ENCODE measurements at places on chromosomes 6 and 20.

- DNase-seq: no peak
Measured at GRCh38 chr20:63239431-63239830, 3.7 kb downstream of the BIRC7 start.

GRCh38 chr6:73732845-73733675 is 37.1 kb downstream of the CD109 start:
- DNase-seq: peak; percentile 24

GRCh38 chr20:50711113-50711825 is 19.9 kb upstream of the RIPOR3 start:
- no peak for DNase-seq

GRCh38 chr6:13328875-13329183 is 492 bp upstream of the TBC1D7 start:
- no peak for DNase-seq

DNA sequence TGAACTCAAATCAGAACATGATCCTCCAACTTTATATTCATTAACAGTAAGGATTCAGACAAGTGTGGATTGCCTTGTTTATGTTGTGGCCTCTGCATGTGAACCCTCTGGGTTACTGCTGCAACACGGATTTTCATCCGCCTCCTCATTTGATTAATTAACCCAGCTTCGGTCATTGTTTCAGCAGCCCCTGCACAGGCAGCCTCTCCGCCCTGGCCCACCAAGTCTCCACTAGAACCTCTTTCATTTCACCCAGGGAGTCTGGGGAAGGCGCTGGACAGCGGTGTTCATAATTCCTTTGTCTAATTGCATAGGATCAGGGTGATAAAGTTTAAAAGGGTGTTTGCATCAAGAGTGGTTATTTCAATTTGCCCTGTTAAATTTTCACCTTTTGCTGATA is 15.7 kb downstream of the NKX2-2 start:
- DNase-seq: no peak

GRCh38 chr20:891058-891705 is 25.0 kb downstream of the ANGPT4 start:
- no peak for DNase-seq

GRCh38 chr20:60581606-60582115 is 623.4 kb downstream of the CDH26 start:
- no peak for DNase-seq

- DNase-seq: peak; percentile 31
Measured at GRCh38 chr6:170147832-170148708, 142.8 kb downstream of the DLL1 start.

GRCh38 chr6:169800668-169801395 is 49.4 kb downstream of the ERMARD start:
- DNase-seq: no peak

DNA sequence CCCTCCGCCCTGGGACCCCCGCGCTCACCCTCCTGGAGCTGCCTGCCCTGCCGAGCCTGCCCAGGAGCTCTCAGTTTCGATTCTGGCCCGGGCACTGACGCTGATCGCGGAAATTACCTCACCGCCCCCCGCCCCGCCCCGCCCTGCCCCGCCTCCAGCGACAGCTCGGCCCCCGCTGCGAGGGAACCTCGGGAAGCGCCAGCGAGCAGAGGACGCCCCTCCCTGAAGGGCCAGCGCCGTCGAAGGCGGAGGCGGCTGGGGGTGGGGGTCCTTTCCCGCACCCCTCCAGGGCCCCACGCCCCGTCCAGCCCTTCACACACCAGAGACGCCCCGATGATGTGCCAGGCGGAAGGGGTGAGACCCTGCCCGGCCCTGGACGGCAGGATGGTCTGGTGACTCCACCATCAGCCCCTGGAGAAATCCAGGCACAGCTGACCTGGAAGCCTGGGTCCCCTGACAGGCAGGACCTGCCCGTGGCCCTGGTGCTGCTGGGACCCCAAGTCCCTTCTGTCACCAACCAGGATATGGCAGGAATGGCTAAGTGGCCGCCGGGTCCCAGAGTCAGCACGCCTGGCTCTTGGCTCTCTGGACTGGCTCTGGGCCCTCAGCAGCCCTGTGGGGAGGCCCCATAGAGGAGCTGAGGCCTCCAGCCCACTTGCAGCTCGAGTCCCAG is at the start of gene HELZ2:
HELZ2 (minus strand) TSS at position 84 of the 673 bp plus-strand sequence. CDS start 1,854 bp downstream, outside the sequence.
- DNase-seq: peak; percentile 55

DNA sequence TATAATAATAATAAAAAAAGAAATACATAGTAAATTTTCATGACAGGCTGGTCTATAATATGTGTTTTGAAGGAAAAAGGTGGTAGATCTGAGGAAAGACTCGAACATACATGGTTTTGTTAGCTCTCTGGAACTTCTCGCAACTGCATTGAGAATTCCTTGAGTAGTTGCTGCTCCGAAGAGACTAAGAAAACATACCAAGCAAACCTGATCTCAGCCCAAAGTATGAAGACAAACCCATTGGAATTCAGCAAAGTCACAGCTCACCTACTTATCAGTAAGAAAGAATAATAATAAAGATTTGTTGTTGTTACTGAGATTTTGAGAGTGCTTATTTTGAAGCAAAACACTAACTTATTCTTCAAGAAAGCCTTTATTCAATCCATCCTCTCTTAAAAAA is 1107.1 kb upstream of the EYS start:
- no peak for DNase-seq

DNA sequence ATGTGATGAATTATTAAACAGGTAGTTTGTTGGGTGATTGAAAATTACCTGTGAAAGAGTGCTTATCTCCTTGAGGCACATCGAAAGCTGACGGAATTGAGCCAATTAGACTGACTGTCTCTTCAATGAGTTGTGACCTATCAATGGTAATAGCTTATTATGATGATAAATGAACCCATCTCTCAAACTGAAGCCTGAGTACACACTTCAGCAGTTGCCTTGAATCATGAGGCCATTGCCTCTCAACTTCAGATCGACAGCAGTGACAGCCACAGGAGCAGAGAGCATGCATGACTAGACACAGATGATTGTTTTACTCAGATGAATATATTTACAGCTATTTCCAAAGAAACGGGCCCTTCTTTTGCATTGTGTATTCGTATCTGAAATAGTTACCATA is 323.9 kb downstream of the LAMA2 start:
- no peak for DNase-seq

DNA sequence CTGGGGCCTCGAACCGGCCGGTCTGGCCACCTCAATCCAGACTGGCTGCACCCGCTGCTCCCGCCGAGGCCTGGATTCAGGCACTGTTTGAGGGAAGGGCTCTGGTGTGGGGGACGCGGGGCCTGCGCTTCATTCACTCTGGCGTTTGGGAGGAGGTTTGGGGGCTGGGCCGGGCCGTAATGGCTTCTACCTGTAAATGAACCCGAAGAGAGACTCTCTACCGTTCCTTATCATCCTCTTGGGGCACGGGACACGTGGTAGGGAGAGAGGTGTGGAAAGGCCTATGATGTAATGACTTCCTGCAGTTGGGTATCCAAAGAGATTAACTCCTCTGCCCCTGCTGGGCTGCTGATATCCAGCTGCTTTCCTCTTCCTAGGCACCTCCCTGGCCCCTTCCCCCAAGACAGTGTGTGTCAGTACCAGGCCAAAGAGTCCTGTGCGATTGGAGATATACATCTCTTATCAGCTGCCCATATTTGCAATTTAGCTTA is 1.8 kb downstream of the FOXO3 start:
- DNase-seq: no peak

DNA sequence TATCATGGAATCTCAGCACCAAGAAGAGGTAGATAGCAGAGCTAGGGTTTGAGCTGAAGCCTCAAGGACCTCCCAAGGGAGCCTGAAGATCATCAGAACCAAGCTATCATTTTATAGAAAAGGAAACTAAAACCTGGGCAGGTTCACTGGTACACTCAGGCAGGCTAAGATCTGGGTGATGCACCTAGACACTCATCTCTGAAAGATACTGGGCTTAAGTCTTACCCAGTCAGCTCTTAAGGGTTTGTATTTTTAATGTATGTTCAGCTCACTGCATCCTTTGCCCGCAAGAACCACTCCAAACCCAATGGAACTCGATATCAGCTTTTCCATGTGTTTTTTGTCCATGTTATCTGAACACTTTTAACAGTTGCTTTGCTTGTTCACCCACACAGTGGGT is 78.0 kb upstream of the SLC22A16 start:
- no peak for DNase-seq

DNA sequence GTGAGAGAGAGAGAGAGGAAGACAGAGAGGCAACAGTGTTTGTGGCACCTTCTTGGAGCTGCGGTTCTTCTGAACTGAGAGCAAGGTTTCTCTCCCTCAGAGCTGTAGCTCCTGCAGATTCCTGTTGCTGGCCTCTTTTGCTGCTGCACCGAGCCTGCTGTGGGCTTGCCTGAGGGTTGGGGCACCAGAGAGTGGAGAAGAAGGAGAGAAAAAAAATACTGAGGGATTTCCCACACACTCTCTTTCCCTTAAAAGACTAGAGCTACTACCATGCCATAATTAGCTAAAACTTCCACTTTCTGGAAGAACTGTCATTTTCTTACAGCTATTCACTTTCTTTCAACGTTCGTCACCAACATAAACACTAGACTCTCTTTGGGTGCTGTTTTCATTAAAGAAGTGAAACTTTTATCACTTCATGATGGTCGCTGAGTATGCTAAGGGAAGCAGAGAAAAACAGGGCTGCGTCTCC is 18.2 kb upstream of the ECI2 start:
- DNase-seq: no peak

DNA sequence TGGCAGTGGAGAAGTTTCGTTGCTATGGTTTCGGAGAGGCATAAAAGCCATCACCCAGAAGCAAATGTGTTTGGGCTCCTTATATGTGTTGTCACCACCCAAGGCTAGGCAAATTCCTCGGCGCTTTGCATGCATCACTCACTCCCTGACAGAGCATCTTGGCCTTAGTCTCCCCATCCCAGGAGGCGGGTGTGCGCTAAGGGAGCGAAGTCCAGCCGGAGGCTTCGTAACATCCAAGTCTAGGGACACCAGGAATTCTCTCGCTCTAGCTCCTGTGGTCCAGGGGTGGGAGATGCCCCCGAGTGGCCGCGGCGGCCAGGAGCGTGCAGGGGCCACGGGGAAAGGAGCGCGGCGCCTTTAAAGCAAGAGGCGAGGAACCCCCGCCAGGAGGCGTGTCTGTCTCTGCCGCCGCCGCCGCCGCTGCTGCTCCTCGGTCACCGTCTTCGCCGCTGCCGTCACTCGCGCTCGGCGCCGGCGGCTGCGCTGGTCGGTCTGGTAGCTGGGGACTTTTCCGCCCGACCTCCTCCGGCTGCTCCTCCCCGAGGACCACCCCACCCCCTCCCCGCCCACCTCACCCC is at the start of gene GRIK2:
GRIK2 (plus strand) TSS at position 458 of the 578 bp plus-strand sequence.
- DNase-seq: no peak

- no peak for DNase-seq
Measured at GRCh38 chr6:53540129-53540692, 4.7 kb downstream of the GCLC start.

GRCh38 chr6:119395192-119395591 is 45.6 kb upstream of the MAN1A1 start:
- no peak for DNase-seq

- no peak for DNase-seq
Measured at GRCh38 chr6:15628499-15629131, 34.2 kb downstream of the DTNBP1 start.

DNA sequence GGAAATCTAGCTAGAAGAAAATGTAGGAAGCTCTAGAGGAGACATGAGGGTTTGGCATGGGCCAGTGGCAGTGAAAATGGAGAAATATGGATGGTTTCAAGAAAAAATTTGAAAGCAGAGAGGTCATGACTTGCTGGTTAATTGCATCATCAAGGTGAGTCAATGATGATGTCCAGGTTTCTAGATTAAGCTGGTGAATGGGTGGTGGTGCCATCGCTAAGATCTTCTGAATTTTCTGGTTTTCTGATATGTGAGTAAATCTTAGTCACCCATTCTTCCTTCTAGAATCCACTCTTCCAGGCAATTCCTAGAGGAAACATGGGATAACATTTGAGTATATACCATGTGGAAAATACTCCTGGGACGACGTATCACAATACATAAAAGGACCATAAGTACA is 25.0 kb downstream of the SH3BGRL2 start:
- DNase-seq: no peak

- DNase-seq: no peak
Measured at GRCh38 chr20:58623579-58624473, 27.3 kb upstream of the STX16 start.

DNA sequence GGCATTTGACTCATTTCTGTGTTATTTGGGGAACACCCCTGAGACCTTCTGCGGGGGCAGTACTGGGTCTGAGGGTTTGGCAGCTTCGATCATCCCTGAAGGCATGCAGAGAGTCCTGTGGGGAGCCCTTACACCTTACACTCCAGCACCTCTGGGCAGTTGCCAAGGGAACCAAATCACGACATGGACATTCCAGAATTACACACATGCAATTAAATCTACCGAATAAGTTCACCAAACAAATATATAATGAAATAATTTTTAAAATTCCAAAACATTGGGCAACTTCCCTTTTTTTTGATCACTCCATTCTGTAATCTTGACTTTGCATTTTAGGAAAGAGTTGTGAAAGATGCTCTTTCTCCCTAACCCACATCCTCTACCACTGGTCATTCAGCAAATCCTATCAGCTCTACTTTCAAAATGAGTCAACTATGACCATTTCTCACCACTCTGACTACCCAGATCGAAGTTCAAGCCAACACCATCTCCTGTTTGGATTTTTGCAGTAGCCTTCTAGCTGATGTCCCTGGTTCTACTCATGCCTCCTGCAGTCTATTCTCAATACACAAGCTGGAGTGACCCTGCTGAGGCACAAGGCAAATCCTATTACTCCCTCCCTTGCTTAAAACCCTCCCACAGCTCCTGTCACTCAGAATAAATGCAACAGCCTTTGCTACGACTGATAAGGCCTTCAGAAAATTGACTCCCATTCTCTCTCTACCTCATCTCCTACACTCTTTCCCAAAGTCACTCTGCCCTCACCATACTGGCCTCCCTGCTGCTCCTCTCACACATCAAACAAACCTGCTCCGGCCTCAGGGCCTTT is 533.3 kb downstream of the HACE1 start:
- DNase-seq: no peak

DNA sequence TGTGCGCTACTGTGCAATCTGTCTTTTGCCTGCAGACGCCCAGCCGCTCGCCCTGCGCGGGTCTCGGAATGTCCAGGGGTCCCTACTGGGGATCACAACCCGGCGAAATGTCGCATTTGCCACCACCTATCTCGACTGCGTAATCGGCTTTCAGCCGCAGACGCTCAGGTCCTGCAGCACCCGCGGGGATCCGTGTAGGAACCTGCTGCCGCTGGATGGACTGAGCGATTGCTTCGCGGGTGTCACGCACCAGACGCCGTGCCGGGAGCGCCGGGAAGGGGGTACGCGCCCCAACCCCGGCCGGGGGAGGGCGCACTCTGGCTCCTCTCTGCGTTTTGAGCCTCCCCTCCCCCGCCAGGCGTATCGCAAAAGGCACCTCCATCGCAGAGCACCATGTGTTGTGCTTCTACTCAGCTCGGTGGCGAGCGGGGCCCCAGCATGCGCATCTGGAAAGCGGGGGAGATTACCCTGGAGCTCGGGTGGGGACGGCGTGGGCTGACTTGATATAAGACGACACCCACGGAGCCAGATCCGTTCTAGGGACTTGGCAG is 747 bp upstream of the PTPRA start:
- DNase-seq: peak; percentile 42

- no peak for DNase-seq
Measured at GRCh38 chr20:21371193-21371592, 26.1 kb downstream of the NKX2-4 start.

- DNase-seq: no peak
Measured at GRCh38 chr20:49388744-49389143, 93.7 kb downstream of the KCNB1 start.

- no peak for DNase-seq
Measured at GRCh38 chr20:56843386-56843785, 214.3 kb downstream of the TFAP2C start.

- no peak for DNase-seq
Measured at GRCh38 chr20:4083098-4083865, 67.9 kb upstream of the RNF24 start.

GRCh38 chr6:45898941-45899682 is 116.5 kb downstream of the CLIC5 start:
- DNase-seq: no peak
